Heart left ventricle (tissue), 16 donors: ENCODE measurements at places on chromosomes 13 and 19. TPM values are rescaled to one million over a fixed set of nuclear protein-coding genes. Genes with fewer than 3 reads are reported as not detected.

The DIRAS1 gene
- 112 TPM for polyA plus RNA-seq

DNA sequence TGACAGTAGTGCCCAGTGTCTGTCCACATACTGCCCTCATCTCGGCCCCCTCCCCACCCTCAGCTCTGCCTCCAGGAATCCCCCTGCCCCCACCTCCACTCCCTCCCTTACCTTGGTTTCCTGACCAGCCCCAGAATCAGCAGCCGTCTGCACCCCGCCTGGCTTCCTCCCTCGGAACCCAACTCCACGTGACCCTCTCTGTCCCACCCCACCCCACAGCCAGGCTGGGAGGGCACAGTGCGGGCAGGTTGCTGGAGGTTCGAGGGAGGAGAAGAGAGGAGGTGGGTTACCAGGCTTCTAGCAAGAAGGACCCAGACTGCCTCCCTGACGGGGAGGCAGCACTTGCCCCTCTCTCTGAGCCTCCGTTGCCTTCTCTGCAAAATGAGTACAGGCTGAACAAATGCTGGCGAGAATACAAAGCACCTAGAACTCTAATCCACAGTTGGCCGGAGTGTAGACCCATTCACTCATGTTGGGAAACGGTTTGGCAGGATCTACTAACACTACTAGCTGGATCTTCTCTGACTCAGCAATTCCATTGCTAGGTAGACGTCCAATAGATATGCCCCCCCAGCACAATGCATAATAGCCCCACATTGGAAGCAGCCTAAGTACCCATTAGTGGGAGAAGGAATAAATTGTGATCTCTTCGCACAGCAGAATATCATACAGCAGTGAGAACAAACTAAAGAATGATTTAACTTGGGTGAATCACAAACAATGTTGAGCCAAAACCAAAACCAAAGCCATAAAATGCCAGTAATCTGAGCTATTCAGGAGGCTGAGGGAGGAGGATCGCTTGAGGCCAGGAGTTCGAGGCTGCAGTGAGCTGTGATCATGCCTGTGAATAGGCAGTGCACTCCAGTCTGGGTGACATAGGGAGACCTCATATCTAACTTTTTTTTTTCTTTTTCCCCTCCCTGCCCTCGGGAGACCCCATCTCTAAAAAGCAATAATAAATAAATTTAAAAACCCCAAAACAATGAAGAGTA lies at the start of gene RASAL3:
Gene RASAL3 (minus strand): TSS at position 151 of the 992 bp plus-strand sequence. CDS start 186 bp downstream, outside the sequence.
- no peak for DNase-seq

GRCh38 chr13:82963226-82964099 lies 918.8 kb downstream of the SLITRK1 start:
- DNase-seq, result no peak

GRCh38 chr19:1218751-1219567 lies 13.4 kb downstream of the STK11 start:
- DNase-seq, result peak; percentile 55

The SELENOV gene
- polyA plus RNA-seq, result not detected

DNA sequence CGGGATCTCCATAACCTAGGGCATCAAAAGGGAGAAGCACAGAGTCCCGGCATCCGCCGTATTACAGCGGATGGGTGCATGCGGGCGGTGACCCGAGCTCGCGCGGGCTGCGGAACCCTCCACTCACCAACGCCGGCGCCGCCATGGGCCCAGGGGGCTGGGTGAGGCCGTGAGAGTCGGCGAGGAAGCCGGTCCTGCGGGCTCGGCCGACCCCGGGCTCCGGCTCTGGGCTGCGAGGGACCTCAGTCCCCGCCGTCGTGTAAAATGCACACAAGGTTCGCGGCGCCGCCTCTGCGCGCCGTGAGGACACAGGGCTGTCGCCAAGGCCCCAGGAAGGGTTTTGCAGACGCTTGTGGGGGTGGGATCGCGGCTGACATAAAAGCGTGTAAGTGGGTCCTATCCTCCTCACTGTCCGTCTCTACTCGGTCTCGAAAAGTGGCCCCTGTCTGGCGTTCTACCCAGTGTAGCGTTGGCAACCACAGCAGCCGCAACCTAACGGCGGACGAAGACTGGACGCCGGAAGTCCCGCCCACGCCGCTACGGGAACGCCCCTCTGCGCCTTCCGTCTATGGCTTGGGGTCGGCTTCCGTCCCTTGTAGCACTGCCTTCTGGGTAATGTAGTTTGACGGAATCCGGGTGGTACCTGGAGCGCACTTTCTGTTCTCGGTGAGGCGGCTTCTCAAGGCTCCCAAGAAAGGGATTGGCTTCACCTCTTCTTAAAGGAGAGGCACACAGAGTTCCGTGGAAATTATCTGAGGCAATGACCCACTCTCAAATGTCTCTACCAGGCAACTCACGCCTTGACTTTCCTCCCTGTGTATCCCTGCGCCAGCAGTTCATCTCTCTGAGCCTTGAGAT lies at the start of gene ZNF599:
Gene ZNF599 (minus strand): TSS at position 519 of the 858 bp plus-strand sequence. CDS start 374 bp downstream, at position 145.
- peak; percentile 94 for DNase-seq

DNA sequence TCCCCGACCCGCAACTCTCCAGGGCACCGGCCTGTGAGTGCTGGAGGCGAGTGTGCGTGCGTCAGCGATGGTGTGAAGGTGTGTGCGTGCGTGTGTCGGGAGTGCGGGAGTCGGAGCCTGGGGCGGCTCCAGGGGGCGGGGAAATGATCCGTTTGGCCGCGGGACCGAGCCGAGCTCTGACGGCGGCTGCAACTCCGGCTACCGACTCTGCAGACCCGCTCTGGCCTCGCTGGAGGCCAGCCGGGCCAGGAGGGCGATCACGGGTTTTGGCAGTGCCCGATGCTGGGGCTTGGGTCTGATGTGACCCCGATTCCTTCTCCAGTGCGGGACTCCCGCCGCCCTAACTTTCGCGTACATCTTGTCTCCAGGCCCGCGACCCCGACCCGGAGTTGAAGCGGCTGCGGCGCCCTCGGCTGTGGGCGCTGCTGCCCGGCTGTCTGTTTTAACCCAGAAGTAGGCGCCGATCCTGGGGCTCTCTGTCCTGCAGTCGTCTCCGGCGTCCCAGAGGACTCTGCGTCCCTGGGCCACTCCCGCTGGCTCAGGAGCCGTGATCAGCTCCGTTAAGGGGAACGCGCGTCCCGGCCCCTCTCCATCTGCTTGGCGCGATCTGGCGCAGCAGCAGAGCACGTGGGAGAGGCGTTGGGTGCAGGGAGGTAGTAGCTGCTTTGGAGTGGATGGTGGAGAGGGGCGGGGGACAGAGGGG lies 1.2 kb downstream of the CHST8 start:
- no peak for DNase-seq

The DCLK1 gene
- 3.4 TPM for polyA plus RNA-seq

DNA sequence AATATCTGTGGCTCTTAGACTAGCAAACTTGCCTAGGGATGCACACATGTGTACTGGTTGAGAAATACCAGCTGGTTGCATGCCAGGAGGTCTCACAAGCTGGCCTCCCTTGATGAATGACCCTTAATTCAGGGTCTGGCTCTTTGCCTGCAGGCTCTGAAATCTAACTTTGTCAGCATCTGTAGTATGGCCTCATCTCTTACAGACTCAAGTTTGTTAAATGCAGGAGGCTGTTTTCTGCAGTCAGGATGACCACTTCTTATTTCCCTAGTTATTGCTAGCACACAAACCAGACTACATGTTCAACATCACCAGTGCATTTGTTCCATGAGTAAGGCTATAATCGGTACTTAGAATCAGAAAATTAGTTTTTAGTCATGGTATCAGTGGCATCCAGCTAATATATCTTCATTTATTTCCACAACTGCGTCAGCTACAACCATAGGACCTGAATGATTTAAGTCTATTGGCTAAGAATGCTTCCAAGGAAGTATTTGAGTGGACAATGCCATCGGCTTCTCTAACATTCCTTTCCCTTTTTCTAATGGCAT lies 23.3 kb upstream of the POSTN start:
- DNase-seq, result no peak
